CD4-positive, alpha-beta T cell treated with Interleukin-10 for 1 hour (primary cell): ENCODE measurements at places on chromosomes 12 and 14.

DNA sequence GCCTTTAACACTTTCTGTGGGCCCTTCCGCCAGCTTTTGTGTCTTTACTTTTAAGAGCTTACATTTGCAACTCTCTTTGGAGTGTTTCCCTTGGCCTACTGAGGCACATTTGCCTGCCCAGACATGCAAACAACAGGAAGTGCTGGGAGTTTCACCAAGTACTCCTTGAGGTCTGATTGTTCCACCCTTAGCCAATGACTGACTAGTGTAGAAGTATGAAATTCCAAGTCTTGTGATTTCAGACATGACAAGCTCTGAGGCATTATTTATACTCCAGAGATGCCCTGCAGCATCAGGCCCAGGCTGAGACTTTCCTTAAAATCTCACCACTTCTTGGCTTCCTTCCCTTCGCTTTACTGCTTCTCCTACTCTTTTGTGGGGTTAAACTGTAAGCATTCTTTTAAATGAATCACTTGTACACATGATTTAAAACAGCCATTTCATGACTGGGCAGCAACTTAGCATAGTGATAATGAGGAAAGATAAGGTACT lies 174.1 kb downstream of the SLC6A15 start:
- DNase-seq = no peak

DNA sequence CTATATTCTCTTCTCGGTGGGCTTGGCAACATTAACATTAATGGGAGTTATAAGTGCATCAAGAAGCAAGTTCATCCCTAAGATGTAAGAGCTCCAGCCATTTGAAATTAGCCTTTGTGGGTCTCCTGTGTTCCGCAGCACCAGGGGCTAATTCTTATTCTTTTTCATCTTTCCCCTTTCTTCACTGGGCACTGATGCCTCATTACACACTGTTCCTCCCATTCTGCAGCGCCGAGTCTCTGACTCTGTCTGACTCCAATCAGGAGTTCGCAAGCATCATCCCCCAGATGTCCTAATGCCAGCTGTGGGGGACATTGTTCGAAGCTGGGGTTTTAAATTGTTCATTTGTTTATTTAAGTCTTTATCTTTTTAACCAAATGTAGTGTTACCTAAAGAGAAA lies 341.3 kb downstream of the EGLN3 start:
- DNase-seq = no peak

GRCh38 chr14:94050231-94050880 lies 24.2 kb downstream of the OTUB2 start:
- no peak for DNase-seq

GRCh38 chr14:93304771-93305170 lies 28.1 kb downstream of the BTBD7 start:
- DNase-seq = no peak

DNA sequence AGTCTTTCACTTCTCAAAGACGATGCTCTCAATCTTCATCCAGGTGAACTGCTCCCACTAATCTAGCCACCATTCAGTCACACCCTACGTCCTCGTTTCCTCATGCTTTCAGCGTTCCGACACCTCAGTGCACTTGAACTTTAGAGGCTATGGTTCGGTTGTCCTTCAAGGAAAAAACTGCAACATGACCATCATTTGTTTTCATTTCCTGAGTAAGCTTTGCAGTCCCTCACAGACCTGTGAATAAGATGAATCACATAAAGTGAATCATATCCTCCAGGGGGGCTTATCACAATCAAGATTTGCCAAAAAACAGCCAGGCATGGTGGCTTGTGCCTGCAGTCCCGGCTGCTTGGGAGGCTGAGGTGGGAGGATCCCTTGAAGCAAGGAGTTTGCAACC lies 80.2 kb downstream of the TMCC3 start:
- DNase-seq = no peak

DNA sequence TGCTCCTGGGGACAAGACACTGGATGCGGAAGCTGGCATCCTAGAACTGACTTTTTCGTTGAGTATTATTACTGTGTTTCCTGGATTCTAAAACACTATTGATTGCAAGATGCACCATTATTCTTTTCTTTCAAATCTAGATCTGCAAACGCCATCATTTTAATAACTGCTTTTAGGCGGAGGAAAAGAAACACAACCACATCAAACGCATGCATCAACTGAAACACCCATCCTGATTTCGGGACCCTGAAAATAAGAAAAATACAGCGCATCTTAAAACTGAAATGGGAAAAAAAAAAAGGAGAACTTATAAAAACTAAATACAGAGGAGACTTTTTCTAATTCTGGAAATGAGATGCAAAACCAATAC lies 103.7 kb upstream of the MAX start:
- DNase-seq = no peak

DNA sequence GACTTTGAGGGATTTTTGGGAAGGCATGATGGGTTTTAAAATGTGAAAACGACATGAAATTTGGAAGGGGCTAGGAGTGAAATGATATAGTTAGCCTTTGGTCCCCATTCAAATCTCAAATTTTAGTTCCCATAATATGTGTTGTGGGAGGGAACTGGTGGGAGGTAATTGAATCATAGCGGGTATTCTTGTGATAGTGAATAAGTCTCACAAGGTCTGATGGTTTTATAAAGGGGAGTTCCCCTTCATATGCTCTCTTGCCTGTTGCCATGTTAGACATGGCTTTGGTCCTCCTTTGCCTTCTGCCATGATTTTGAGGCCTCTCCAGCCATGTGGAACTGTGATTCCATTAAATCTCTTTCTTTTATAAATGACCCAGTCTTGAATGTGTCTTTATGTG lies 72.8 kb downstream of the SLC16A7 start:
- no peak for DNase-seq

DNA sequence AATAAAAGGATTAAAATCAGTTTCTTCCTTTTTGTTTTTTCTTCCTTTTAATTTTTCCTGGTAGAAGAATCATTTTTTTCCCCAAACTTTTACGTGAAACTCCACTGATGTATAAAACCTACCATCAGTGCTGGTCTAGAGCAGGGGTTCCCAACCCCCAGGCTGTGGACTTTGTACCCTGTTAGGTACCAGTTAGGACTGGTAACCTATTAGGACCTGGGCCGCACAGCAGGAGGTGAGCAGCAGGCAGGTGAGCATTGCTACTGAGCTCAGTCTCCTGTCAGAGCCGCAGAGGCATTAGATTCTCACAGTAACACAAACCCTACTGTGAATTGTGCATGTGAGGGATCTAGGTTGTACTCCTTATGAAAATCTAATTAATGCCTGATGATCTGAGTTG lies 10.1 kb downstream of the SMCO2 start:
- no peak for DNase-seq

- no peak for DNase-seq
Measured at GRCh38 chr12:127729381-127729780, 537.6 kb upstream of the TMEM132C start.

DNA sequence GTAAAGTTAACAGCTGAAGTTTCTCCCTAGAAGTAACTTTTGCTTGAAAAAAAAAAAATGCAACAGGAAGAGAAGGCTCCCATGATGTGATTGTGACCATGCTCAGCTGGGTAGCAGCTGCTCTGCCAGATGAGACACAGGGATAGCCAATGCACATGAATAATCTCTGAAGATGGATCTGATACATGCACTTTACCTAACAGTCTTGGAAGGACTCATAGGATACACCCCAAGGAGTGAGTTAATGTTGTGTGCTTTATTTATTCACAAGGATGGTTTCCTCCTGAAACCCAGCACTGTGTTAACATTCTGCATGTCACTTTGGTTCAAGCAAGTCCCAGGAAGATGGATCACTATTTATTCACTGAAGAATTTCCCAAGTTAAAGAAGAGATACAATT lies 46.5 kb downstream of the NDUFA12 start:
- no peak for DNase-seq
